ENCODE measurements at places on chromosomes 5 and 9.

GRCh38 chr5:7683753-7684152 lies 167.2 kb downstream of the CFAP90 start:
- no peak for DNase-seq

DNA sequence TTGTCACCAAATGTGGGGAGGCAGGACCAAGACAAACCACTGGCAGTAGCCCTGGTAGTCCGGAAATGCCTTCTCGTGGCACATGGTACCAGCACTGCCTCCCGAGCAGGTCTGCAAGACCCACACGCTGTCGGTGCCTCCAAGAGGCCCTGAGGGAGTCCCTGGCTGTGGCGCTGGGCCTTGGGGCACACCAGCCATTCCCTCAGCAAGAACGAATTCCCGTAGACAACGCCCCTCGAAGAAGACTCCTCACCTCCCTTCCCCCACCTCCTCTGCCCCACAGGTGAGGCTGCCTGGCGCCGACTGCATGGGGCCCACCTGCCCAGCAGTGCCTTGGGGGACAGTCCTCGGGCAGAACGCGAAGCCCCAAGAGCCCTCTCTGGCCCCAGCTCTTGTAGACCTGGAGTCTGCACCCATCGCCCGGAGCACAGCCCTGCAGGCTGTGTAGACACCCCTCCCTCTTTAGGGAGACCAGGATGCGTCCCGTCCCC lies 56.0 kb downstream of the EXD3 start:
- DNase-seq, result no peak

DNA sequence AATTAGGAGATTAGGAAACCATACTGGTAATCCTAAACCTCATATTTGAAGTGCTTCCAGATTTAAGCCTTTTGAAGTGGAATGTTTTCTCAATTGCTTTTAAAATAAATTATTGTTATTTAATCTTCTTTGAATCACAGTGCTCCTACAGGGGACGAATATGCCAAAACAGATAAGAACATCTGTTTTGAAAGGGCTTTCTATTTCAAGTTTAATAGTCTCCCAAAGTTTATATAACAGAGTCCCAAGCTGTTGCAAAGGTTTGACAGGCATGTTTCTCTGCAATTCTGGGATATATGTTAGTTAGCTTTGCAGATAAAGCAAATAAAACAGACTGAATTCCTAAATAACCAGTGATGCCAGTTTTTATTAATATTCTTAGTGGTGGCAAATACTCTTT lies 803.7 kb downstream of the TLE4 start:
- no peak for DNase-seq

GRCh38 chr5:121424976-121425375 lies 426.7 kb upstream of the FTMT start:
- no peak for DNase-seq

GRCh38 chr9:38761339-38761738 lies 41.4 kb upstream of the FAM240B start:
- no peak for DNase-seq
